H1 (cell line): ENCODE measurements at places on chromosomes 2 and 18. TPM values are rescaled to one million over a fixed set of nuclear protein-coding genes. Genes with fewer than 3 reads are reported as not detected.

DNA sequence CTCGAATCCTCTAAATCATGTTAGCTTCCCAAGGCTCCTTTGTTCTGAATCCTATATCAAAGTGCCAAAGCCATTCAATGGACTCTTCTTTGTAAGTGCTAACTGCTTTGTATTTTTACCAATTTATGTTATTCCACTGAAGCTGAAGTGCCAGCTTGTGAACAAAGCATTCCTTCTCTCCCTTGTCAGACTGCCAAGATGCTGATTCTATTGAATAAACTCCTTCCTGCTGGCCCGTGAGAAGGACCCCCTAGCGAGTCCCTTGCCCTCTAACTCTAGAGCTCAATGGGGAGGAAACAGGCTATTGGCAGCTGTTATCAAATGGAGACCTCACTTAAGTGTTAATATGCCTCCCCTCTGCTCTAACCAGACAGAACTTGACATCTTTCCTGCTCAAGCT lies 1097.9 kb upstream of the CNTNAP5 start:
- DNase-seq = peak; percentile 80

DNA sequence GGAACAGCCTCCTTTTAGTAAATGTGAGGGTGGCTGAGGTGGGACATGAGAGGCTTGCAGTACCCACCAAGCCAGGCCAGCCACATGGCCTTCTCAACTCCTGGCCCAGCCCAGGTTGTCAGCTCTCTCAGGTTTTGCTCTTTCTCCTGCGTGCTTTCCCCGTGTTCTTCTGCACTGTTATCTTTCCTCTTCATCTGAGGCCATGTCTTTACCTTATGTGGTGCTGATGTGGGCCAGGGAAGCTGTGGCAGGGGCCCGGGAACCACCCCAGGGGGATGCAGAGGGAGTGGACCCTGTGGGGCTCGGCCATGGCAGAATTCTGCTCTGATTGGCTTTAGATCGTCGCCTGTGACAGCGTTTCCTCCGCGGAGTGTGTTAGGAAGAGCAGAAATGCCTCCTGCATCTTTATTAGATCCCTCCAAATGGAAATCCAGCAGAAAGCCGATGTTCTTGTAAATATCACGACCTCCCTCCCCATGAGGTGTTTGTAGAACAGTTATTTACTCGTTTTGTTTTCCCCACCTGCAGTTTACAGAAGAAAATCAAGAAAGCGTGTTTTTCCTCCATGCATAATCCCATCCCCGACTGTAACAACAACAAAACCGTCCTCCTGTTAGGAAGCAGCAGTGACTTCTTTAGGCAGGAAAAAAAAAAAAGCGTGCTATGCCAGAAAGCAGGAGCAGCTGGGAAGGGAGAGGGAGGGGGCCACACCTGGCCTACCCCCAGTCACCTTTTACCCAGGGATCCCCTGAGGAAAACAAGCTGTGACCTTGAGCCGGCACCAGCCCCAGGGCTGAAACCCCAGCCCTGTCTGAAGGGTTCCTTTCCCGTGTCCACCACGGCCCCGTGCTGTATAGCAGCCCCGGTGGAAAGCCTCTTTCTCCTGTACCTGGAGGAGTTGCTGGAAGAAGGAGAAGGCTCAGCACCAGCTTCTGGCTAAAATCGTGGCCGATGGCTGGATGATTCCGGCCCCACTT lies 54.8 kb downstream of the HPCAL1 start:
- no peak for DNase-seq

GRCh38 chr2:202147775-202148174 lies 74.7 kb downstream of the KIAA2012 start:
- no peak for DNase-seq

The ANKRD23 gene
- 3.4 and 4.8 TPM in 2 replicates for polyA plus RNA-seq

The SCN9A gene
- 1.6 and 2.0 TPM in 2 replicates for polyA plus RNA-seq

The CNGA3 gene
- 0.02 TPM in 1 of 2 replicates, not detected in the other for polyA plus RNA-seq
